ENCODE measurements at places on chromosomes 6 and 20.

- no peak for DNase-seq
These were observed 204.1 kb upstream of the KCNQ5 start for GRCh38 chr6:72417759-72418158.

DNA sequence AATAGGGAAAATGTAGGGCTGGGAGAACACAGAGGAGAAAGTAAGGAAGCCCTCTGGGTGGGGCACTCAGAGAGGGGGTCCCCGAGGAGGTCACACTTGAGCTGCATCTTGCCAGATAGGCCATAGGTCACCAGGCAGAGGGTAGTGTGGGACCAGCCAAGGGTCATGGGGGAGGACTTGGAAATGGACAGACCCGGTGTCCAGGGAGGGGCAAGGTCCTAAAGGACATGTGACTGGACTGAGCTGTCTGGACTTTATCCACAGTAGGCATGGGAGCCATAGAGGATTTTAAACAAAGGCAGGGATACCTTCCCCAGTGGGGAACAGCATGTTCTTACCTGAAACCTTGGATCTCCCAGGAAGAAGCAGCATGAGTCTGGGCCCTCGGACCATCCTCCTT, 266.7 kb downstream of the LRFN2 start:
- DNase-seq, result no peak

- peak; percentile 34 for DNase-seq
These were observed 858 bp downstream of the FAM83D start for GRCh38 chr20:38926934-38927616.

DNA sequence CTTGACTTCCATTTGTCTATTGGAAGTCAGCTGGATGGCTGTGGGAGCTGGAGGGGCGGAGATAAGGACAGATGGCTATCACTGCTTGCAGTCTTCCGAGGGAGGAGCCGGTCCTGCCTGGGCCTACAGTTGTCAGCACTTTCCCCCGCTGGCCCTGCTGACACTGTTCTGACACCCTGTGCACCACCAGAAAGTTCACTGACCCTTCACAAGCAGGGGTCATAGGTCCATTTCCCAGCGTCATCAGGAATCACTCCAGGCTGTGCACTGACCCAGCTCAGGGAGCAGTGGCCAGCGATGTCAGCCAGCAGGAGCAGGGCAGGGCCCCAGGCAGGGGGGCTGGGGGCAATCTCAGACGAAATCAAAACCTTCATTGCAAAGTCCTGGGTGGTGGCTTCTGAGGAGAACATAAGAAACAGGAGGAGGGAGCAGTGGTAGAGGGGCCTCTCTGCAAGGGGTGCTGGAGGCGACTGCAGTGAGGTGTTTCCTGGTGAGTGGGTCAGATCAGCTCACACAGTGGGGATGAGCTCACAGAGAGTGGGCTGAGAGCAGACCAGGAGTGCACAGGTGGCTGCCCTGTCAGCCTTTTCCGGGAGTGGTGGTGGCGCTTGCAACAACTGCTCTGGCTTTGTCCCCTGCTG, 26.5 kb upstream of the PLEKHG1 start:
- DNase-seq, result no peak

DNA sequence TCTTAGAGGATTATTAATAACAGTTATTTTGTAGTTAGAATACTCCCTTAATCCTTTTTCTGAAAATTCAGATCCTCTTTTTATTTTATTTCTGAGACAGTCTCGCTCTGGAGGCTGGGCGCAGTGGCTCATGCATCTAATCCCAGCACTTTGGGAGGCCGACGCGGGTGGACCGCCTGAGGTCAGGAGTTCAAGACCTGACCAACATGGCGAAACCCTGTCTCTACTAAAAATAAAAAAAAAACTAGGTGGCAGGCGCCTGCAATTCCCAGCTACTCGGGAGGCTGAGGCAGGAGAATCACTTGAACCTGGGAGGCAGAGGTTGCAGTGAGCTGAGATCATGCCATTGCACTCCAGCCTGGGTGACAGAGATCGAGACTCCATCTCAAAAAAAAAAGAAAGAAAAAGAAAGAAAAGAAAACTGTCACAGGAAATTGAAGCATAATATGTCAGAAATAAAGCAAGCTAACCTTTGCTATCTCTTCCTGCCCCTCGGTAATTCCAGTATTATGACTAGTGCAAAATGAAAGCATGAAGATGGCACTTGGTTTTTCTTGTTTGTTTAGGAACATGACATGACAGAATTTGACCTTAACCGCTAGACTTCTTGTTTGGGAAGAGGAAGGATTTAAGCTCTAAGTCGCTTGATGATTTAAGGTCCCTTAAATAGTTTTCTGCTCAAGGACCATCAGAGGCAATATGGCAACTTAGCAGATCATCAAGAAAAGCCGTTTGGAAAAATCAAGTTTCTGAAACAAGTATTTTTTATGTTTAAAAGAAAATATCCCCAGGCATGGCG, 1.8 kb upstream of the RBM39 start:
- no peak for DNase-seq

Measured in skin of body (tissue), 3 donors.